Skin of body (tissue), 3 donors: ENCODE measurements at places on chromosomes 12 and 14. TPM values are rescaled to one million over a fixed set of nuclear protein-coding genes. Genes with fewer than 3 reads are reported as not detected.

GRCh38 chr12:104425614-104426013 lies 31.1 kb upstream of the CHST11 start:
- DNase-seq: no peak

- DNase-seq: peak; percentile 8
Observed at GRCh38 chr14:58755031-58755925, 117.5 kb downstream of the DACT1 start.

DNA sequence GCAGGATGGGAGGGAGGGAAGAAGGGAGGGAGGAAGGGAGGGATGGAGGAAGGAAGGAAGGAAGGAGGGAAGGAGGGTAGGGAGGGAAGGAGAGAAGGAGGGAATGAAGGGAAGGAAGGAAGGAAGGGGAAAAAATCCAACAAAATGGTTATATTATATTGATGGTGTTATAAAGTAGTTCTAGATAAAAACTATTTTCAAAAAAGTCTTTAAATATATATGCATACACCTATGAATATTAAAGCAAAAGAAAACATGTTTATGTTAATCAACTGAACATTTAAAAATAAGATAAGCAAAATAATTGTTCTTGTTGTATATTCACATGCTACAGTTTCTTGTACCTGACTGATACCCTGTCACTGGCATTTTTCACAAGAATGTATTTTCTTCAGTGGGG lies 1.9 kb downstream of the BDKRB1 start:
- no peak for DNase-seq

DNA sequence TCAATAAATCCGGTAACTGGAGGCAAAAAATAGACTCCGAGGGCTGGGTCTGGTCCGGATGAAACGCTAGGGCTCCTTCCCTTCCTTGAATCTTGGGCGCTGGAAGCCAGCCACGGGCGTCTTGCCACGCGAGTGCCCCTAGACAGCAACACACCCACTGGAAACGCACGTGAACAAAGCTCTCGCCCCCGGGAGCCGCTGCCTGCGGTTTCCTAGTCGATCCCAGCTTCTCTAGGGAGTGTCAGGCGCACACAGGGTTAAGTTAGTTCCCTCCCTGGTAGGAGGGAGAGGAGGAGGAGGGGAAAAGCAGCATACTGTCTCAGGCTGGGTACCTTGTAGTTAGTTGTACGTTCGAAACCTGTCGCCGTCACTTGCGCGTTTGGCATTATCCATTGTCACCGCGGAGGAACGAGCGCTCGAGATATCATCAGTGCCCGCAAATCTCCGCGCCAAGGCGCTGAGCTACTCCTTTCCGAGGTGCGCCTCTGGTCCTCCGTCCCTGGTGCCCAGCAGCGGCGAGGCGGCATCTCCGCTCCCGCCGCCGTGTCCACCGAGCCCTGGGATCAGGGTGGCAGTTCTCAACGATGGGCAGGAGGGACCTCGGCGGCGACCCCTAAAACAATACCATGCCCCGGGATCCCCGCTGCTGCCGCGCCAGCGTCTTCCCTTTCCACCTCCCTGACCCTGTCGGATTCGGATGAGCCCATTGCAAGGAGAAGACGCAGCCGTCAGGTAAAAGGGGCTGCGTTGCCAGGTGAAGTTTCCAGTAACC lies at the start of gene FLRT2:
TSS of gene FLRT2 (plus strand) at position 342 of the 772 bp plus-strand sequence. CDS start 91,371 bp downstream, outside the sequence.
- peak; percentile 55 for DNase-seq

DNA sequence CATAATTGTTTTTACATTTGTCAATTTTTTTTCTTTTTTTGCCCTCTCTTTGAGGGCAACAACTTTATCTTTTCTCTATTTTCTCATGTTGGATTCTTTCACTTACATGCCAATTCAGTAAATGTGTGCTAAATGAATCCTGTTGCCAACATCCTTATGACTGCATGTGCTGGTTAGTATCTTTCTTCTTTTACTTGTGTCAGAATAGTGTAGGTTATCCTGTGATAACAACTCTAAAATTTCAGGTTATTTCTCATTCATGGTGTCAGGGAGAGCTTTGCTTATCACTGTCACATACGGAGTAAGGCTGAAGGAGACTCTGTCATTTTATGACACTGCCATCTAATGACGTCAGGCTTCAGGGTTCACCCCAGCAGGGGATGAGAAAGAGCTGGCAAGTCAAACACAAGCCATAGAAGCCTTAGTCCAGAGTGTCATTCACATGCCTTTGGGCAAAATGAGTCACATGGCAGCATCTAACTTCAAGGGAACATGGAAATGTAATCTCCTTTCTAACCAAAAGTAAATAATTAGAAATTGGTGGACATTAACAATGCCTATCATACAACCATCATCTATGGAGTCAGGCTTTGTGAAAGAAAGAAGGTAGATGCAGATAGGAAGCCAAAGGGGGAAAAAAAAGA lies 242.5 kb upstream of the ATP2B1 start:
- DNase-seq: no peak

DNA sequence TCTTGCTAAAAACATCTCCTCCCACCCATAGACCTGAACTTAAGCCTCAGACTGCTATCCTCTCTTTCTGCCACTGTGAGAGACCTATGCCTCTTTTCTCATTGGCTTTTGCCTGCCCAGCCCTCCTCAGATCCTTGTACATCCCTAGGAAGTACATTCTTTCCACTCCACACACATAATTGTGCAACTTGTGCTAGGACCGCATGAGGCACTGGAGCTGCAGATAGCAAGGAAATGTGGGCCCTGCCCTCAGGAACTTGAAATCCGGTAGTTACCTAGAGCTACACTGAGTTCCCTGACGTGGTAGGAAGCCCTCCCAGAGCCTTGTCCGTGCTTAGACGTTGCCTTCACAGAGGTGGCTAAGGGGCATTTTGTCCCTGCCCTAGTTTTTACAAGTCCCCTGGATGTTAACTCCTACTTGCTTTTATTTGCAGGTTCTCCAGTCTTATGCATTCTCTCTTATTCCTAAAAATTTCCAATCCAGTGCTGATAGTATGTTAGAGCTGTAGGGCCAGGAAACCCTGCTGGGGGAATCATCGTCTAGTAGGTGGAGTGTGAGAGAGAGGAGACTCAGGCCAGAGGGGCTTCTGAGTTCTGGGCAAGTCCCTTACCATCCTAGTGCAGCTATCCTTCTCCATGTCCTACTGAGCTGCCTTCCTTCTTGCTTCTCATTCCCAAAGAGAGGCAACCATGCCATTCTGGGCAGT lies 41.3 kb downstream of the NTF3 start:
- no peak for DNase-seq

DNA sequence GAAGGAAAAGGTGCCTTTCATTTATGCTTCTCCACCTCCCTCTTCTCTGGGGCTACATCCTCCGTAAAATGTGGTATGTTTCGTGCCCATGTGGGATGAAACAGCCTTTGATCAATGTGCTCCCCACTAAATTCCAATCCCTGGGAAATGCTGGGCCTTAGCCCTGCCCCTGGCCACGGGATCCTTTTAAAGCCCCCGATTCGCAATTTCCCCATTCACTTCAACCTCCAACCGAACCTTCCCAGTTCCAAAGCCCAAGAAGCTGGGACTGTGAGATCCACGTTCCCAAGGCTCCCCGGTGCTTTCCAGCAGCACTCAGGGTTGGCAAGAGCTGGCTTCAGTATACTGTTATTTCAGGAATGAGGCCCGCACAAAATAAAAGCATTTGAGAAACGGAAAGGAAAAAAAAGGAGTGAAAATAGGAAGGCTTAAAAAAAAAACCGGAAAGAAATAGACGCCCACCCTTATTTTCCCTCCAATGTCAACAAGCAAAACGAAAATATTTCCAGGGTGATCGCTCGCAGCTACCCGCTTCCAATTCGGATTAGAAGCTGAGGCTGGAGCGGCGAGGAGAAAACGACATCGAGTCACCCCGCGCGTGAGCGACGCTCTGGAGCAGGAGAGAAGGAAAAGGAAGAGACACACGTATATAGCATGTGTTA lies 1.3 kb upstream of the FOXG1 start:
- DNase-seq: no peak

DNA sequence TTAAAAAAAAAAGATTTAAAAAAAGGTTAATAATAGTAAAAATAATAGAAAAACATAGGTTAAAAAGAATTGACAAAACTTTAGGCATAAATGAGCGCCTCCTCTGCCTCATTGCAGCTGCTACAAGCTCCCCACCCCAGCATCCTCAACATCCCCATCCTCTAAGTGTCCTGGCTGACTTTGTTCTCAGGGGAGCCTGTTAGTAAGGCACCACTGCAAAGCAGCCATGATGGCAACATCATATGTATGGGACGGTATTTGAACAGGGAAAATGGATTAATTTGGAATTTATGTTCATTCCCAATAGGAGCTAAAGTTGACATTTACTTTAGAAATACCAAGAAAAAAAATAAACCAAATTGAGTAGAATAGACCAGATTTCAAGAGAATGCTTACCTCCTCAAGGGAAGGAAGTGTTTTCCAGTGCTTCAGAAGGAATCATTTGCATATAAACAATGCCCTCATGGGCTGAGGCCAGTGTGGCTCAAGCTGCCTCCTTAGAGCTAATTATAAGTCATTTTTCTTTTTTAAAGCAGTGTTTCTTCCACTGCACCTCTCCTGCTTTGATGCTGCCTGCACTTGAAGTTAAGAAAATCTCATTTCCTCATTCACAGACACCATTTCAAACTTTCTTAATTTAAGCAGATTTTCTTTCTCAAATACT lies 59.6 kb downstream of the DACT1 start:
- DNase-seq: no peak

- DNase-seq: no peak
Observed at GRCh38 chr14:96980835-96981234, 183.7 kb downstream of the VRK1 start.

GRCh38 chr14:61663312-61663979 lies 31.9 kb upstream of the HIF1A start:
- DNase-seq: no peak

GRCh38 chr12:122560138-122560537 lies 33.1 kb downstream of the KNTC1 start:
- DNase-seq: no peak

- DNase-seq: no peak
Observed at GRCh38 chr12:69886715-69887114, 61.7 kb downstream of the MYRFL start.

- DNase-seq: no peak
Observed at GRCh38 chr12:17841496-17841895, 248.5 kb downstream of the RERGL start.

DNA sequence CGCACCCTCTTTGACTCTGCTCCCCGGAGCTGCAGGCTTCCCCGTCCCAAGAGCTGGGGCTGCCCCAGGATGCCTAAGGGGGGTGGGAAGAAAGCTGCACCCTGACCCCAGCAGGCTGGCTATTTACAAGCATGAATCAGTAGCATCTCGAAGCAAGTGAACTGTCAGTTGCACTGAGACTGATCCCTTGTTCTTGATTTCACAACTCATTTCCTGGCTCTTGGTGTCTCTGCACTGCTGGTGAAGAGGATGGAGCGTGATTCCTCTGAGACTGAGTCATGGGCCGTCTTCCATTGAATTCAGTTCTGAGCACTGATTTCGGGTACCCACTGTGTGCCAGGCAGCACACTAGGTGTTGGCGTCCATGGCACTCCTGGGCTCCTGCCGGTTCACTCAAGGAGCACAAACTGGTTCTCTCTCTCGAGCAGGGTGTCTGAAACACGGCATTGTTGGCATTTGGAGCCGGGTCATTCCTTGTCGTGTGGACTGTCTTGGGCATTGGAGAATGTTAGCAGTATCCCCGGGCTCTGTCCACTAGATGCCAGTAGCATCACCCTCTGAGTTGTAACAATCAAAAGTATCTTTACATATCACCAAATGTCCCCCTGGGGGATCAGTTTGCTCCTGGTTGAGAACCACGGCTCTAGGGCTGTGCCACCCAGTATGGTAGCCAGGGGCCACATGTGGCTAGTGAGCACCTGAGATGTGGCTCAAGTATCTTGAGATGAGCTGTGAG lies 86.9 kb downstream of the RIN3 start:
- no peak for DNase-seq

DNA sequence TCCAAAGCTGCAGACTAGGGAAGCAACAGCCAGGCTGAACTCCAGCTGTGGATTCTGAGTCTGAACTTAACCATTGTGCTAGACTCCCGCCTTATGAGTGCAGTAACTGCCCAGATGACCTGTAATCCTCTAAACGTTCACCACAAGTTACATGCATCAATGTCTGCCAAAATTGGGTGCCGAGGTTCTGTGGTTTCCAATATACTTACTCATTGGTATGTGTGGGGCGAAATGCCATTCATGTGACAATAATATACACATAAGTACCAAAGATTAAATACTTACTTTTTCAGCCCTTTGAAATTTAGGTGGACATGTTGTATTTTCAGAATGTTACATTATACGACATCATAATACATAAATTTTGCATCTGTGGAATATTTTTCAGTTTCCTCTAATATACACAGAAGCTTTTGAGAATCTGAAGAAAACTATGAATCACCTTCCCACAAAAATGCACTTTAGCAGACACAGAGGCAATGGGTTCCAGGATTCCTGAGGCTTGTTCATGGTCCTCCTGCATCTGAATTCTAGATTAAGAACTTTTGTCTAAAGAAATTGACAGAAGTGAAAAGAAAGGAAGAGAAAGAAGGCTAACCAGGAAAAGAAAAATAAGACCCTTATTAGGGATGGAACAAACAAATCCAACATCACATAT lies 31.7 kb downstream of the GRIP1 start:
- no peak for DNase-seq

GRCh38 chr14:76101391-76102379 lies 50.0 kb upstream of the GPATCH2L start:
- DNase-seq: no peak

DNA sequence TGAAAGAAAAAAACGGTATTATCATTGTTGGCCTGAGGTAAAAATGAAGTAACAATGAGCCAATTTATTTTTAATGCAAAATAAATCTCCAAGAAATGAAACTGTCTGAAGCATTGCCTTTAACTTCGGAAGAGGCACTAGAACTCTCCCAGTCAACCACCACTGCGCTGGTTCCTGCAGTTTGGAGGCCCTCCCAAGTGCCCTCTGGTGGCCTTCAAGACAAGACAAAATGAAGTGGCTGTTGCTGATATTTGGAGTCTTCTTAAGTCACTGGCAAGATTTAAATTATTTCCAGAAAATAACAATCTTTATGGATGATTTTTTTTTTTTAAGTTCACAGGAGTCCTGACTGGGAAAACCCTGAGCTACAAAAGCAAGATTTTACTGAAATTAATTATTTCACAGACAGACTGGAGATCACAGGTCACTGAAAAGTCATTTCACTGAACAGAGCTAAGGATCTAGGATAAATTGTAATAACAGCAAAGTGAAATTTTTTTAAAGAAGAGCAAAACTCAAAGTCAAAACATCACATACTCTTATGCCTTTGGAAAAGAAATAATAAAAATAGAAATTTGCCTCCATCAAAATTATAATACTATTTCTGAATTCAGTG lies 58.2 kb downstream of the DICER1 start:
- DNase-seq: peak; percentile 72

The SIX6 gene
- not detected for total RNA-seq

The FAIM2 gene
- 0.99 TPM for total RNA-seq

The ATP23 gene
- total RNA-seq: 11.3 TPM

The PRIM1 gene
- 12.2 TPM for total RNA-seq

The GALNT8 gene
- 2.7 TPM for total RNA-seq

The ABCD2 gene
- total RNA-seq: 2.2 TPM

The LUM gene
- 934 TPM for total RNA-seq

The MOAP1 gene
- total RNA-seq: 17.8 TPM

The MED13L gene
- total RNA-seq: 171 TPM

The NUAK1 gene
- 24.5 TPM for total RNA-seq
